ENCODE measurements at places on chromosomes 1 and 21. TPM values are rescaled to one million over a fixed set of nuclear protein-coding genes. Genes with fewer than 3 reads are reported as not detected.
A peak's percentile ranks its signal among the peaks of the same experiment; 100 is the strongest.

GRCh38 chr1:173097001-173097400, 46.3 kb upstream of the TNFSF18 start:
- DNase-seq, result no peak

- no peak for DNase-seq
These were observed 35.5 kb upstream of the ATP6V1G3 start for GRCh38 chr1:198575798-198576641.

- DNase-seq, result peak; percentile 97
These were observed at the start of gene C1orf210 for GRCh38 chr1:43285269-43285990. C1orf210 (minus strand) TSS chr1:43285581; CDS start chr1:43283270, 2,311 bp downstream.

Gene CEP104
- total RNA-seq, result 17.9 TPM

Gene BTBD19
- 9.9 TPM for total RNA-seq

Gene CHIA
- total RNA-seq, result not detected

Gene CLK2
- total RNA-seq, result 36.6 TPM

Gene PLCH2
- 27.4 TPM for total RNA-seq

All from body of pancreas (tissue), 4 donors.